Sigmoid colon (tissue), 7 donors: ENCODE measurements at places on chromosomes 7 and 10.

GRCh38 chr10:22570234-22570633 lies 144.1 kb downstream of the PIP4K2A start:
- DNase-seq, result no peak

DNA sequence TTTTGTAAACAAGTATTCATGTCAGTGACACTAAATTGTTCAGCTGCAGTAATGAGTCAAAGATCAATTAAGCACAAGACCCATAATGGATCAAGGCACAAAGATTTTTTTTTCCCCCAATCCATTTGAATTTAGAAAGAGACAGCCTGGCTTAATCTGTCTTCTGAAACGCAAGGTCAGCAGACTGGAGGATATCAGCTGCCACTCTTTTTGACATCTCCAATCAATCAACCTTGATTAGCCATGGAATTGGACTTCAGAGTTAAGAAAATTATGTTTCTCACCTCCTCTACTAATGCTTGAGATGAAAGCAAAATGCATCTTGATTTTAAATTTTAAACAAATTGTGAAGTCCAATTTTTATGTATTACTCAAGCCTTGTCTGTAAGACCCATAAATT lies 642.4 kb upstream of the STEAP1 start:
- DNase-seq, result no peak

- no peak for DNase-seq
Measured at GRCh38 chr7:18960725-18961124, 156.7 kb downstream of the TWIST1 start.

DNA sequence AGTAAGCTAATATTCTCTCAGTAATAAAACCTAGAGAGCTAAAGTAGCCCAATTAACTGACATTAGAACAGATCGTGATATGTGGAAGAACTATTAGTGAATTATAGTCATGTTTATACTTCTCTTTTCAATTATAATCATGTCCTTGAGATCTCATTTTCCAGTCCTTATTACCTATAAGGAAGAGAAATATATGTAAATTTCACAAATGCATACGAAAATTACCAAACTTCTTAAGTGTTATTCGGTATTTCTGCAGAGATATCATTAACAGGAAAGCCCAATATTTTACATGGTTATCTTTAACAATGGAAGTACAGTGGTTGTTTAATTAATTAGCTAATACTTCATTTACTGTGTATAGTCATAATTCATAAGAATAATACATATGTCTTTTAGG lies 110.7 kb downstream of the PTEN start:
- no peak for DNase-seq

DNA sequence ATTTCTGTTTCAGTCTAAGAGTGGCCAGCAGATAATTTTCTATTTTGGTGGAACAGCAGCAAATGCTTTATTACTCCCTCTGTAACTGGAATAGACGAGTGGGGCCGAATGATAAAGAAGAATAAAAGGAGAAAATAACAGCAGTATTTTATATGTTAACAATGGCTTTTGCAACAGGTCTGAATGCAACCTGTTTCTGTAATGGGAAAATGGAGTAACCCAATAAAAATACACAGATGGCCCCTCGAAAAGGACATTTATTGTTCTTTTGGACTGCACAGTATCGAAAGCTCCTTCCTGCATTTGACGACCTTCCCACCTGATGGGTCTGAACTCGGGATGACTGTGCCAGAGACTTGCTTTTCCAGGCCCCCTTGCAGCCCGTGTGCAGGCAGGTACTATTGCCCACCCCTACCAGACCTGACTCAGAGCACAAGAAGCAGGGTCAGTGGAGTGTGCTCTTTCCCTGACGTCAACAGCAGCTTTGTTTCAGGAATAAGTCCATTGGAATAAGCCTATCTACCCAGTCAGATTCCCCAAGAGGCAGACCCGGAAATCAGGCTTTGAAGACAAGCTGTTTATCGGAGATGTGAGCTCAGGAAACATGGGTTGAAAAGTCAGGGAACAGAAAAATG lies 306.5 kb upstream of the NEBL start:
- no peak for DNase-seq

DNA sequence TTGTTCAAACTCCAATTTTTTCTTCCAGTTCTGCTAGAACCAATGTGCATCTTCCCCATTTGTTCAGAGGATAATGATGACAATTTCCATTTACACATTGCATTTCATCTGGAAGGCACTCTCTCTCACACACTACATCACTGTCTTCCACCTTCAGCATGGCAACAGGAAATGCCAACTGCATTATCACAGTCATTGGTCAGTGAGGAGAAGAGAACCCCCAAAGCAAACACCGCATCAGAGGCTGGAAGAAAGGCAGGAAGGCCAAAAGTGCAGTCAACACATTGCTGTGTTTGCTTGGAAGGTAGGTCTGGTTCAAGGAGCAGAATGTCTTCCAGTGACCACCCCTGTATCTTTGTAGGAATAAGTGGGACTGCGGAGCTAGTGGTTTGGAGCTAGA lies 192.2 kb upstream of the RHOBTB1 start:
- DNase-seq, result no peak

DNA sequence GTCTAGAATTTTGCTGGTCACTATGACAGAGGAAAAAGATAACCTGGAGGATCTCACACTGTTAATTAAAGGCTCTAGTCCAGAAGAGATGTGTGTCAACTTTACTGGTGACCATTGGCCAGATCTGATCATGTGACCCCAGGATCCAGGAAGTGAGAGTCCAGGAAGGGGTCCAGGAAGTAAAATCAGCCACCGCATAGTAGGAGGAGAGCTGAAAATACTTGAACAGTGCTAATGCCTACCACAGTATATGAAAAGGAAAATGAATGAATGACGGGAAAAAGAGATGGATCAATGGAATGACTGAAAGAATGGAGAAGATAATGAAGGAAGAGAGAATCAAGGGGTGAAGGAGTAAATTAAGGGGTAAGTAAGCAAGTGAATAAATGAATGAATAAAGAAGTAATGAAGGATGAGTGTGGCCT lies 415.3 kb downstream of the RPS24 start:
- DNase-seq, result no peak

- no peak for DNase-seq
Measured at GRCh38 chr7:154598396-154598795, 404.5 kb downstream of the PAXIP1 start.

- no peak for DNase-seq
Measured at GRCh38 chr10:57338823-57339558, 928.7 kb downstream of the IPMK start.

GRCh38 chr10:87861566-87861952 lies 1.8 kb downstream of the KLLN start:
- DNase-seq, result peak; percentile 89

GRCh38 chr10:13376746-13377145 lies 28.7 kb upstream of the SEPHS1 start:
- DNase-seq, result no peak

DNA sequence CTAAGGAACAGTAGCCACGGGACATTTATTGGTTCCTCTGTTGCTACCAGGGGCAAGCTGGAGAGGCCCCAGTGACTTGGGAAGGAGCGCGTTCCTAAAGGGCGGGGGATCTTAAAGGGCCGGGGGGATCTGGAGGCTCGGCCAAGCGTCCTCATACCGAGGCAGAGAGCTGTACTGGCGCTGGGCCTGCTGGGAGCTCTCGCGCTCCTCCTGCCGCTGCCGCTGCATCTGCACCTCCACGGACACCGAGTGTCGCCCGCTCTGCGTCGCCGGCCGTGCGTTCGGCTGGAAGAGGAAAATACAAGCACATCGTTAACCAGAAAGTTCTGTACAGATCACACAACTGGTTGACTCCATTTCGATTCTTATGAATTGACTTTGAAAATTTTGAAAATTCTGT lies 695.6 kb downstream of the PARD3 start:
- no peak for DNase-seq

DNA sequence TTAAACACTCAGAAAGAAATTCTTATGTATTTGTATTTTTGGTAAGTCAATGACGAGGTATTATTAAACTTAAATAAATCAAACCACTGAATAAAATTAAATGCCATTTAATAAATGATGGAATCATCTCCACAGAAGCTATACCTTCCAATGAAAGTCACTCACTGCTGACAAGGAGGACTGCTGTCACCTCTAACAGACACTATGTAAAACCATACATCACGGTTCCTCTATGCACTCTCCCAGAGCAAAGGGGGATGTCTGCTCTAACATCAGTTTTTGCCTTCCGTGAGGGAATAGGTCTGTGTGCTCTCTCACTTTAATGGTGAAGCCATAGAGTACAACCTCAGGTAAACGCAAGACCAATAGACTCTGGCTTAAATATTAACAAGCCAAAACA lies 99.7 kb upstream of the DDC start:
- DNase-seq, result no peak

DNA sequence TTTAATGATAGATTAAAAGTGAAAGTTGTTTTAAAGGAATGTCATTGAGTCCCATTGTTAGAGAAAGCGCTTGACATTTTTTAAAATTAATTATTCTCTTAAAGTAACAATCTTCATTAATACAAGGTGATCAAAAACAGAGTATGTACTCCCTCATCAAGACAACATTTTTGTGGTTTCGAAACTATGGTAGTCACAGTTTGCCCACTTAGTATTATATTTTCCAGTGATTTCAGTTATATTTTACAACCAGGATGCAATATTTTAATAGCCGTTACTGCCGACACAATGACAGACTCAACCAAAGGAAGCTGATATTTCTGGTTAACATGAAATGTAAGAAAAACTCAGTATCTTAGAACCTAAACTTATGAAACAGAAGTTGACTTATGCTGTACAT lies 31.3 kb downstream of the MKX start:
- no peak for DNase-seq

- no peak for DNase-seq
Measured at GRCh38 chr10:104340111-104340526, 1.9 kb upstream of the ITPRIP start.

DNA sequence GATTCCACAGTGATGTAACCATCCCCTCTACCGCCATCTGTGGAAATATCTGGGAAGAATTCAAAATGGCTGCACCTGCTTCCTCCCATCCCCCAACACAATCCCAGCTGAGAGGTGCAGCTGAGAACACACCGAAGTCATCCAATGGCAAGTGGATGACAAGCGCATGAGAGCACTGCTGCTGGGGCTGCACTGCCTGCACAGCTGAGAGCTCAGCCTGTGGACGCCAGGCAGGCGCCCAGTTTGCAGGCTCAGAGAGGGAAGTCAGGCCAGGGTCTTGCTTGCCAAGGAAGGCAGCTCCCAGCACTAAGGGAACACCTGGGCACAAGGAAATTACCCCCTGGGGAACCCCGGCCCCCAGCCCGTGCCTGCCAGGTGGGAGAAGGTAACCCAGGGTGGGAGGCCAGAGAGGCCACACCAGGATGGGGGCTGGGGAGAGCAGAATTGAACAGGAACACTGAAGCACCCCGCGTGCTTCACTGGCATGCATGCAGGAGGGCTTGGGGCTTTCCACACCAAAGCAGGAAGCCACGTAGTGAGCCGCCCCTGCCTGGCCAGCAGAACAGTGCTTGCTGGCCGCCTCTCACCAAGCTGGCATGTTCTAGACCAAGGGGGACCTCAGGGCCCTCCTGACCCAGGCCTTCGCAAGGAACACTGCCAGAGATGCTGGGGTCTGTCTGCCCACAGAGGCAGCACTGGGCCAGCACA lies 46.2 kb downstream of the FAM53B start:
- no peak for DNase-seq

DNA sequence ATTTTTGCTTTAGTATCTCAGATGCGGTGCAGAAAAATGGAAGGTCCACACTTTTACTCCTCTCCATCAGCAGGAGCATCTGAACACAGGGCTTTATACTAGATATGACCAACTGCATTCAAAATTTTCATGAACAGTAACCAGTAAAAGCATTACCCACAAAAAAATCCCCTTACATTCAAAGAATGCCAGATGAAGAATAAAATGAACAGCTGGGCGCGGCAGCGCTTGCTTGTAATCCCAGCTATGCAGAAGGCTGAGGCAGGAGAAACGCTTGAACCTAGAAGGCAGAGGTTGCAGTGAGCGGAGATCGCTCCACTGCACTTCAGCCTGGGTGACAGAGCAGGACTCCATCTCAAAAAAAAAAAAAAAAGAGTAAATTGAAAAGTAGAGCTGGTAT lies 3.1 kb downstream of the SAR1A start:
- no peak for DNase-seq

DNA sequence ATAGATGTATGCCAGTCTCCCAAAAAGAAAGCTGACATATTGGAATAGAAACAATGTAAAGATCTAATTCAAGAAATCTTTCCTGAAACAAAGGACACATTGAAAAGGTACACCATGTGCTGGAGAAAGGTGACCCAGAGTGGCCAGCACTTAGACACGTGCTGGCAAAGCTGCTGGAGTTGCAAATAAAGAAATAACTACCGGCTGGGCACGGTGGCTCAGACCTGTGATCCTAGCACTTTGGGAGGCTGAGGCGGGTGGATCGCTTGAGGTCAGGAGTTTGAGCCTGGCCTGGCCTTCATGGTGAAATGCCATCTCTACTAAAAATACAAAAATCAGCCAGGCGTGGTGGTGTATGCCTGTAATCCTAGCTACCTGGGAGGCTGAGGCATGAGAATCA lies 35.9 kb downstream of the PKD1L1 start:
- DNase-seq, result no peak

- no peak for DNase-seq
Measured at GRCh38 chr7:31175672-31176071, 123.6 kb downstream of the ADCYAP1R1 start.

DNA sequence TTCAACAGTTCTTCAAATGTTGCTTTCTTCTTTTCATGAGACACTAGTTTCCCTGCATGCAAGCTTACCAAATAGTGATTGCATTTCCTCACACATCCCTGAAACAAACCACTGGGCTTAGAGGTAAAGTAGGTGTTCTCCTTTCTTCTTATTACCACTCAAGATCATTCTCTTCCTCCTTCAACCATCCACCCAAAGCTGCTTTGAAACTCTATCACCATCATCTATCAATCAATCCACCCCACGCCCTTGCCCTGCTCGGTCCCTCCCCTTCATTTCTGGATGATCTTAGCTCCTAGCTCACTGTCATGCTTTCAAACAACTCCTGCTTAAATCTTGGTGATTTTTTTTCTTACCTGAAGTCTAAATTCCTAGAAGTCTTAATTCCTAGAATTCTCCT lies 18.9 kb downstream of the HYCC1 start:
- DNase-seq, result no peak

DNA sequence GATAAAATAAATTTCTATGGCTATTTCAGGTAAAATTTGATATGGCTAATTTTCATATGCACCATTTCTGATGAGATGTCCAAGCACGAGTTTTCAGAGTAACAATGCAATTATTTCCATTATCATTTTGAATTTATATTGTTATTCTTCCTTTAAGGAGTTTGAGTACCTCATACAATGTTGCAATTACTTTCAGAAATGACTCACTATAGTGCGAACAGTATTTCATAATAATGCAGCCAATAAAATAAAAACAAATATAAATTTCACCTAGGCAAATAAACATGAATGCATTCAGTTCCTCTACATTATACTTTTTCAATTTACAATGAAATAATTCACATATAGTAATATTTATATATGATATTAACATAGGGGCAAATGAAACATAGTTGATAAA lies 78.8 kb upstream of the LRRN3 start:
- no peak for DNase-seq

- DNase-seq, result no peak
Measured at GRCh38 chr10:33937036-33937730, 602.7 kb upstream of the NRP1 start.

GRCh38 chr10:75098902-75099673 lies 12.4 kb upstream of the SAMD8 start:
- no peak for DNase-seq

GRCh38 chr10:101934686-101935305 lies 91.2 kb upstream of the KCNIP2 start:
- no peak for DNase-seq

GRCh38 chr7:103299660-103300059 lies 2.4 kb downstream of the PMPCB start:
- DNase-seq, result no peak

- DNase-seq, result no peak
Measured at GRCh38 chr10:125928928-125929585, 32.7 kb downstream of the FANK1 start.
